ENCODE measurements at places on chromosomes 1 and 21.

GRCh38 chr1:39990428-39990827, 35.5 kb downstream of the MFSD2A start:
- no peak for DNase-seq

GRCh38 chr1:185074307-185074706, 28.9 kb downstream of the RNF2 start:
- DNase-seq = no peak

- no peak for DNase-seq
These were observed 66.7 kb downstream of the RGL1 start for GRCh38 chr1:183871601-183872000.

GRCh38 chr1:184253921-184254320, 132.9 kb upstream of the C1orf21 start:
- DNase-seq = no peak

- no peak for DNase-seq
These were observed 689.5 kb upstream of the NCAM2 start for GRCh38 chr21:20308586-20309315.

GRCh38 chr1:204495078-204495753, 611 bp upstream of the PIK3C2B start:
- no peak for DNase-seq

- DNase-seq = no peak
These were observed 50.2 kb downstream of the SWT1 start for GRCh38 chr1:185207170-185207569.

DNA sequence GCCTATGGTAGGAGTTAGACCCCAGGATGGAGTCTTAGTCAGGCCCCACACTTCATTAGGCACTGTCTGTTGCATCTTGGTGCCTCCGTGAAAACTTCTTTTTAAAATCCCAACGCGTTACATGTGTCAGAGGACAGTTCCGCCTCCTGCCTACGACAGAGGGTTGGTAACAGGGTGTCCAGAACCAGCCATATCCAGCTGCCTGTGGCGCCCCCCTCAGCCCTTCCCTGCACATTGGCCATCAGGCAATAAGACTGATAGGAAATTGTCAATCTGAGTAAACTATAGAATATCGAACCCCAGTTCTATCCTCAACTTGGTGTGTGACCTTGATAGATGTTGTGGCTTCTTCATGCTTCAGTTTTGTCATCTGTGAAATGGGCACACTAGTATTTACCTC, 108.6 kb upstream of the CSF3R start:
- DNase-seq = no peak

- DNase-seq = no peak
These were observed 33.4 kb downstream of the MNDA start for GRCh38 chr1:158864595-158864994.

DNA sequence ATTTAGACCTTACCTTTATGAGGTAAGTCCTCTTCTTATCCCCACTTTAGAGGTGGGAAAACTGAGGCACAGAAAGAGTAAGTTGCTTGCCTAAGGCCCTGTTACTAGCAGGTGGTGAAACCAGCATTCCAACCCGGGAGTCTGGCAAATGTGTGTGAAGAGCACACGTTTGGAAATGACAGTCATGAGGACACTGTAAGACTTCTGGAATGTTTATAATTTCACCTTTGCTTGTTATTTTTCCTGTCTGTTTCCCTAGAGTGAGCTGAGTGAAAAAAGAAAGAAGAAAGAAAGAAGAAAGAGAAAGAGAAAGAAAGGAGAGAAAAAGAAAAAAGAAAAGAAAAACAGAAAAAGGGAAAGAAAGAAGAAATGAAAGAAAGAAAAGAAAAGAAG, 21.2 kb upstream of the LGALS8 start:
- no peak for DNase-seq

DNA sequence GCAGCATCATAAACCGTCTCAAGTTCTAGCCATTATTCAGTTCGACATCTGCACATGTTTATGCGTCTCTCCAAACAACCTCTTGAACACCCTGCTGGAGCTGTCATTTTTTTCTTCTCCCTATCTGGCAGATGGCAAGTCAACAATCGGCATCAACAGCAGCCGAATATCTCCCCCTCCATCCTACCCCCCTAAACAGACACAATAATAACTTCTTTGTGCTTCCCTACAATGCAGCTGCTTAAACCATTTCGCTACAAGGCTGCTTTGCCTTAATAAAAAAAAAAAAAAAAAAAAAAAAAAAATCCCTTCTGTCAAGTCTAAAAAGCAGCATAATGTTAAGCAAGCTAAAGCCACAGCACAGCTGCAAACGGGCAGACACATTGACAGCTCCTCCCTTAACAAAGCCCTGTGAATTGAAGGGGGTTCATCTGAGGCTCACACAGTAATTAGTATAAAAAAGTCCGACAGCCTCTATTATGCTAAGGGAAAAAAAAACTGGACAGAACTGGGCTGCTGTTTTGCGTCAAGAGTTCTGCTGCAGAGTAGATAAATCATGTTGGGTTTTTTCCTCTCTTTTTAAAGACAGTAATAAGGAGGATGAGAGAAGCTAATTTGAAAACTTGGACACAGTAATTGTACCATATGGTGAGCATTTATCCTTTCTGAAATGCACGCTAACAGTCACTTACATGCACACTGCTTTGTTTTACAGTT, 136.4 kb downstream of the AKT3 start:
- no peak for DNase-seq

- no peak for DNase-seq
These were observed 3.2 kb downstream of the DMRTA2 start for GRCh38 chr1:50419907-50420677.

GRCh38 chr1:53380296-53380695, 52.4 kb upstream of the LRP8 start:
- DNase-seq = no peak

DNA sequence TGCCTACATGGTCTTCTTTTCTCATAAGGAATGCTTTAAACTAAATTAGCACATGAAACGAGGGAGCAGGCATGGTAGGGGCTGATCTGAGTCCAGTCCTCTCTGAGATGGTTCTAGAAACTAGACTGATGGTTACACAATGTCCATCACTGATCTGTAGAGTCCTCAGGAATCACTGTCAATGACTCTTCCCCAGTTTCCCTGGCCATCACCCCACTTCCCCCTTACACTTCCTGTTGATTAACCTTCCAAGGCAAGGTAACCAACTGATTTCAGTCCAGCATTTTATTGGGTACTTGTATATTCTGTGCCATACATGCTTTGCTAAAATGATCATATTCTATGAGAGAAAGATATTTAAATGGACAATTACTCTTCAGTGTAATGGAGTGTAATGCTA, 100.6 kb upstream of the ARTN start:
- no peak for DNase-seq

DNA sequence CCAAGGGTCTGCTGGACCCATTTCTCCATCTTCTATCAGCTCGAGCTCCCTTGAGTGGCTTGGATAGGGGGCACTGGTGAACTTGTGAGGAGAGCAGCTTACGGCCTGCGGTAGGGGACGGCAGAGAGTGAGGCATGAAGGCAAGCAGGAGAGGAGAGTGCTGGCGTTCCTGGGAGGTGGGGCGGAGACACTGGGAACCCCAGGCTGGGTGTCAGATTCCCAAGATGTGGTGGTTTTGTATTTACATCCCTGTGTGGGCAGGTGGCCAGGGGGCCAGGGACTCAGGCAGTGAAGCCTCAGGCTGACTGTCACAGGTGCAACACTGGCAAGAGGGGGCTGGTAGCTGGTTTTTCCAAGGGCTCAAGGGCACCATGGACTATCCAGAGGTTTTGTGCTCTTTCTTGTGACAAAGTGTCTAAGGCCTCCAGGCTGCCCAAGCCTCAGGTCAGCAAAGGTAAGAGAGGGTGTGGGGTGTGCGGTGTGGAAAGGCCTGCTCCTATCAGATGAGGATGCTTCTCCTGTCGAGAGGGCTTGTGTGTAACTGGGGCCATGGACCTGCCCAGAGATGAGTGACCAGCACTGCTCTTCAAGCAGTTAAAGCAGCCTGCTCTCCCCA, 45.1 kb upstream of the ROR1 start:
- DNase-seq = no peak

DNA sequence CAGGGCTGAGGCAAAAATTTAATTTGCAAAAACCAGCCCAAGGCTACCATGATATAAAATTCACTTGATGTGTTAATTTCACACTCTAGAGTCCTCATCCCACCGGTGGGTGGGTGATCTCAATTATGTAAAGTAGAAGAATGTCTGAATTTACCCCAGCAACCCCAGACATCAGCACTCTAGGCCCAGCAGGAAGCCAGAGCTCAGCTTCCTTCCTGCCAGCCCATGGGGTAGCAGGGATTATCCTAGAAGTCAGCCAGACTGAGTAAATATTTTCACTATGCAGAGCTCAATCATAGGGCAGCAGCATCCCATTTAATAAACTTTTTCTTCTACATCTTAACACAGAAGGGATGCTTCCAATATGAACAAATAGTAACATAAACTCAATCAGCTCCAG, 71.0 kb downstream of the SIPA1L2 start:
- DNase-seq = no peak

DNA sequence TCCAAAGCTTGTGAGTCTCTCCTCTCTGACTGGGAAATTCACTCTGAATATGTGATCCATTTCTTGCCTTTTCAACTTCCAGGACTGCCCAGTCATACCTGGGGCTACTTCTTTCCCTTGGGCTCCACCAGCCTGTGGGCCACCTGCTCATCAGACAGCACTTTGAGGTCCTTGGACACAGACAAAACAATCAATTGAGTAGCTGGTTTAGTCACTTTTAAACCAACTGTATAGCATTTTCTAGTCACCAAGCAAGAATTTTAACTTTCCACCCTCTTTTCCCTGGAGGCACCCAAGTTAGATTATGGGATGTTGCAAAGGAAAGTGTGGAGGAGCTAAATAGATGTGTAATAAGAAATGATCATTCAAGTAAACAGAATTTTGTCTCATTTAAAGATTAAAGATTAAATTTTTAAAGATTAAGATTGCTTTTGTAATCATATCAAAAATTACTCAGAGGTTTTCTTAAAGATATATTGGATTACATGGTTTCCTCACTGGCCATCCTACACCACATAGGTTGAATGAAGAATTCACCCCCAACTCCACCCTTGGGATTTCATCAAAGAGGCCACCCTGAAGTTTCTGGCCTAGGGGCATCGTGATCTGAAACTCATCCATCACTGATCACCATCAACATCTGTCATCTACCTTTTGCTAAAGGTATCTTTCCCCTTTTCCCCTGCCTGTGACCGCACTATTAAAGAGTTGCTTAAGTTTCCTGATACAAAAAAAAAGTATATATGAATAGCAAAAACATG, 219.2 kb upstream of the NR5A2 start:
- DNase-seq = no peak

GRCh38 chr1:37862330-37862729, 2.9 kb upstream of the MTF1 start:
- no peak for DNase-seq

GRCh38 chr1:64368344-64368743, 101.6 kb upstream of the CACHD1 start:
- DNase-seq = no peak

DNA sequence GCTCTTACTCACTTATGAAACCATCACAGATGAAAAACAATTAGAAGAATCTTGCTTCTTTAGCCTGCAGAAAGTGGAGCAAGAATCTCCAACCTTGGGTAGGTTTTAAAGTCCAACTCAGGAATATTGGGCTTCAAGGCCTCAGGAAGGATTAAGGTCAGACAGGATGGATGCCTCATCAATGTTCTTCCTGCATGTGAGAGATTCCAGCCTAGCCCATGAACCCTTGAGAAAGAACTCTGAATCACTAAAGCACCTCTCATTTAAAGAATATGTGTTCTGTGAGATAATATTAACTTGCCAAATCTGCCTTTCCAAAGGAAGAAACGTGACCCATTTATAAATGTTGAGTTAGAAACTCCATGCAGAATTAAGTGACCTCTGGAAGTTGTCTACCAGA, 345.2 kb upstream of the CAMK1G start:
- DNase-seq = no peak

- no peak for DNase-seq
These were observed 439.2 kb downstream of the PTBP2 start for GRCh38 chr1:97160818-97161217.

GRCh38 chr1:8537991-8538390, 220.1 kb downstream of the SLC45A1 start:
- no peak for DNase-seq

GRCh38 chr1:47409311-47410067, 6.6 kb upstream of the FOXE3 start:
- DNase-seq = no peak

GRCh38 chr1:84083307-84083706, 60.8 kb upstream of the PRKACB start:
- no peak for DNase-seq

- DNase-seq = no peak
These were observed 118.1 kb downstream of the SYT2 start for GRCh38 chr1:202592146-202592545.

DNA sequence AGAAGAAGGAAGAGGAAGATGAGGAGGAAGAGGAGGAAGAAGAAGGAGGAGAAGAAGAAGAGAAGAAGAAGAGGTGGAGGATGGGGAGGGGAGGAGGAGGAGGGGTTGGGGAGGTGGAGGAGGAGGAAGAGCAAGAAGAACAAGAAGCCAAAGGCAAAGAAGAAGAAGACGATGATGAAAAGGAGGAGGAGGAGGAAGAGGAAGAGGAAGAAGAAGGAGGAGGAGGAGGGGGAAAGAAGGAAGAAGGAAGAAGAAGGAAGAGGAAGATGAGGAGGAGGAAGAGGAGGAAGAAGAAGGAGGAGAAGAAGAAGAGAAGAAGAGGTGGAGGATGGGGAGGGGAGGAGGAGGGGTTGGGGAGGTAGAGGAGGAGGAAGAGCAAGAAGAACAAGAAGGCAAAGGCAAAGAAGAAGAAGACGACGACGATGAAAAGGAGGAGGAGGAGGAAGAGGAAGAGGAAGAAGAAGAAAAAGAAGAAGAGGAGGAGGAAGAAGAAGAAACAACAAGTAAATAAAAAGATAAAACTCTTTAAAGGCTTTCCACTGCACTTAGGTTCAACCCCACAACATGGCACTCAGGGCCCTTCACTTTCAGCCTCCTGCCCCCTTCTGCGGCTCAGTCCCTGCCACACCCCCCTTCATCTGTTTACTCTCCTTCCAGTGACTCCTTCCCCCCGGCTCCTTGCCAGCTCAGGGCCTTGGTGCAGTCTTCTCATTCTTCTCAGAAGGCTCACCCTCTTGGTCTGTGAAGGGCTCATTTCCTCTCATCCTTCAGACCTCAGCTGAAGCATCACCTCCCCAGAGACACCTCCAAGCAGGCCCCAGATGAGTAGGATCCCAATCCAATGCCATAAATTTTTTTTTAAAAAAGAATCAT, 114.0 kb downstream of the KCNN3 start:
- no peak for DNase-seq

GRCh38 chr1:201313086-201313485, 29.8 kb downstream of the PKP1 start:
- no peak for DNase-seq

GRCh38 chr1:157240495-157241184, 102.4 kb upstream of the ETV3 start:
- no peak for DNase-seq

GRCh38 chr1:3932156-3932919, 32.3 kb upstream of the C1orf174 start:
- no peak for DNase-seq

Data from cortex of kidney (tissue), 1 donor.